MCF 10A (cell line): ENCODE measurements at places on chromosomes 5 and 9.

DNA sequence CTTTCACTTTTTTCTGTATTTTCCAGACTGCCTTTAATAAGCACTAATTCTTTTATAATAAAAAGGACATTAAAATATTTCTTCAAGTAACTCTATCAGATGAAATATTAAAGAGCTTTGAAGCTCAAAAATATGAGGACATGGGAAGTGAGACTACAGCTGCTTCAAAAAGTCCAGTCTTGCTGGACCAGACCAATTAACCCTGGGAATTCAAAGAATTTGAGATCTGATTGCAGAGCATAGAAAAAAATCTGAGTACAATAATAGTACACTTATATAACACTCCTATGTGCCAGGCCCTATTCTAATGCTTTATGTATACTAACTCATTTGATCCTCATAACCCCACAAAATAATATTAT, 9.8 kb downstream of the TMEM245 start:
- DNase-seq = no peak

- no peak for DNase-seq
Observed at GRCh38 chr9:70367305-70367930, 47.0 kb downstream of the KLF9 start.

DNA sequence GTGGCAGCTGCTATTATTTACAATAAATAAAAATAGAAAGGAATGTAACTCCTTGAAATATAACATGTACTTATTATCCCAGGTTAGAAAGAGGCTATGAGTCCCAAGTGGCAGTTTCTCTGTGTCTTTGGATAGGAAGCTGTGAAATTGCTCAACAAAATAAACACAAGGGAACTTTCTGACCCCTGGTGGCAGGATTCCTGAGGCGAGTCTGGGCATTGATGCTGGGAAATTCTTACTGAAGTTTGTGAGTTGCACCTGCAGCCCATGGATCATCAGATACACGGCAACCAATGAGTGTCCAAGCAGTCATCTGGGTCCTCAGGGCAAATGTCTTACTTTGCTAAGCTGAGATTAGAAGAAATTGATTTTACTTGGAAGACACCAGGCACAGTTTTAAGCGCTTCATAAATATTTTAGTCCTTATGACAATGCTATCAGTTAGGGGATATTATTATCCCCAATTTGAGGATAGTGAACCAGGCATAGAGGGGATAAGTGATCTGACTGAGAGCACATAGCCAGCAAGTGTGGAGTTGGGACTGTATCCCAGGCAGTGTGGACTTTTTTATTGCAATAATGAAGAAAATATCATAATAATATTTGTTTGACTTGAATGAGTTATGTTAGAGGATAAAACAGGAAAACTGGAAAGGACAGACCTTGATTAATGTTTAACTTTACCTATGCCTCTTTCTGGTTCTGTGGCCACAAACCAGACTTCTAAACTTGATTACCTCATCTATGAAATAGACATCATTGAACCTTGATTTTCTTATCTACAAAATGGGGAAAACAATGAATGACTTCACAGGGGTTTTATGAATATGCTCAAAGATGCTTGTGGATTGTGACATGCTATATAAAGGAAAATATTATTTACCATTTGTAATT, 265.5 kb upstream of the ADAMTSL1 start:
- DNase-seq = peak; percentile 71

DNA sequence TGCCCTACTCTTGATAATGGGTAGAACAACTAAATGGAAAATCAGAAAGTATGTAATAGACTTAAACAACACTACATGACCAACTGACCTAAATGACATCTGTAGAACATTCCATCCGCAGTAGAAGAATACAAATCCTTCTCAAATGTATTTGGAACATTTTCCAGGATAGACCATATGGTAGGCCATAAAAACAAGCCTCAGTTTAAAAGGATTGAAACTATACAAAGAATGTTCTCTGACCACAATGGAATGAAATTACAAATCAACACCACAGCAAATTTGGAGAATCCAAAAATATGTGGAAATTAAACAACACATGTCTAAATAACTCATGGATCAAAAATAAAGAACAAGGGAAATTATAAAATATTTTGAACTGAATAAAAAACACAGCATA, 189.2 kb downstream of the NDUFS4 start:
- no peak for DNase-seq

- DNase-seq = no peak
Observed at GRCh38 chr9:92780206-92780605, 15.6 kb upstream of the BICD2 start.

GRCh38 chr5:82278711-82279370, 687 bp upstream of the RPS23 start:
- DNase-seq = no peak

DNA sequence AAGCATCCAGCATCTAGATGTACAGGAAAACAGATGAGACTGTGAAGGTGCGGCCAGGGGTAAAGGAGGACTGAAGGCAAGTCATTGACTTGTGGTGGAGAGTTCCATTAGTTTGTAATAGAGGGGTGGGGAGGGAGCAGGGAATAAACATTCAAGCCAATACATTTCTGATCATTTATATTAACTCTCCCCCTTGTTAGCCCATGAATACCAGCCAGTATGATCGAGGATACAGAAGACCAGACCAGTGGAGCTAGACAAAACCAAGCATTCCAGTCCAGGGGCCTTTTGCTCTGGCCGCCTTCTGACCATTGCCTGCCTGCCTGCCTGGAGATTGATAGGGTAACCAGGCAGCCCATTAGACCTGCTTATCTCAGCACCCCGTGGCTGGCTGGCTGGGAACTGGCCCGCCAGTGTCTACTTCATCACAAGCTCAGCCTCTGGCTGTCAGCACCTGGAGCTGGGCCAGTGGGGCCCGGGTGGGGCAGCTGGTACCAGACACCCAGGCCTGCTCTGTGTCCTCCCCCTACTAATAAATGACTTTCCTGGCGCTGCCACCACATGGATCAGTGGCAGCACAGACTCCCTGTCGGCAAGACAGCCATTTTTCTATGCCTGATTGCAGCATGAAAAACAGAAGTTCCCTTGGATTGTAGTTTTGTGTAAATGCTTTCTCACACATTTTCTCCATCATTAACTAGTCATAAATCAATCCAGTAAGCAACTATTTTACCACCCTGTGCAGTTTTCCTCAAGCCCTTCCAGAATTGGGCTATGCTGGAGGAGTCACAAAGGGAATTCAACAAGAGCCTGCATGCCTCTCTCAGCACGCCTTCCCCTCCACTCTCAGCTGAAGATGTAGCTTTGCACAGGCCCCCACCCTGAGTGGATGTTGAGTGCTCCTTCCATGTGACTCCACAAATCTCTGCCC, 181.3 kb downstream of the SNCAIP start:
- DNase-seq = no peak

- peak; percentile 53 for DNase-seq
Observed at GRCh38 chr9:136345281-136346156, 18.0 kb downstream of the DNLZ start.
